Choroid plexus epithelial cell (primary cell): ENCODE measurements at places on chromosomes 11 and 22.

DNA sequence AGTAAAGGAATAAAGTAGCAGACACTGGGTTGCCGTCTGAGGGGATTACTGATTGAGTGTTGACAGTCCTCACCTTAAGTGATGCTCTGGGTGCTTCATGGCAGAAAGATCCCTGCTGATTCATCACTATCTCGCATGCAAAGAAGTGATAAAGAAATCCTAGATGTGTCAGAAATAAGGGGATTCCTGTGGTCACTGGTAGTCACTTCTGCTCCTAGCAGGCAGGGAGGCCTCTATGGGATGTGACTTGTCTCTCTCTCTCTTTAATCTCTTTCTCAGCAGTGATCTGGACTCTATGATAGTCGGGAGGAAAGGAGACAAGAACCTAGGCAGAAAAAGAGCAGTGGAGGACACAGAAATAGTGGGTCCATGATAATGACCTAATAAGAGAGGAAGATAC, 30.9 kb upstream of the OR56A1 start:
- no peak for DNase-seq

DNA sequence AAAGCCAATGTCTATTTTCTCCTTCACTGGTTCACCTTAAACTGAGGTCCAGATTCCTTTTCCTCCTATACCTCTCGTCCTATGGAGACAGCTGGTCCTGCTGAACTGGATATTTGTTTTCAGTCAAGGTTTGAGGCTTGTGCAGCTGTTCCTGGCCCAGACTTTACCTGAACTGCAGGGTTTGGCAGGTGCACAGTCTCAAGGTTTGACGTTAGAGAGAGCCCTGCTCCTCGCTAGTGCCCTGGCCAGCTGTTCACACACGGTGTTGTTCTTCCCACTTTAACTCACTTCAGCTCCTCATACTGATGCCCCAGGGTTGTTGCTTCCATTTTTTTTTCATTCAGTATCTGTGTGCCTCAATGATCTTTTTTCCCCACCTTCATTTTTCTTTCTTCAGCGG, 74.0 kb upstream of the TTC12 start:
- no peak for DNase-seq

DNA sequence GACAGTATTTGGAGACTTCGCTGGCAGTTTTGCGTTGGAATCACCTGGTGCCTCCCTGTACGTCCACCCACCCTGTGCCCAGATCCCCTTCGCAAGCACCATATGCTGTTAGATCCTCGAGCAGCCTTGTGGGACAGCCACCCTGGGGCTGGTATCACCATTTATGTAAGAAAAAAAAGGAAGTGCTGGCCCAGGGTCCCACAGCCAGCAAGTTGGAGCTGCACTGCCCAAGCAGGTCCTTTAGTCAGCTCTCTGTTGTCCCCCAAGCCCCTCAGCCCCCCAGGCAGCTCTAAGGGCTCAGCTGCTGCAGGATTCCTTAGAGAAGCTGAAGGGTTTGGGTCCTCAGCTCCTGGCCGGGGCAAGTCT, 80.3 kb downstream of the FBLN1 start:
- DNase-seq: no peak

GRCh38 chr22:30701872-30702271, 7.2 kb downstream of the OSBP2 start:
- DNase-seq: peak; percentile 16

DNA sequence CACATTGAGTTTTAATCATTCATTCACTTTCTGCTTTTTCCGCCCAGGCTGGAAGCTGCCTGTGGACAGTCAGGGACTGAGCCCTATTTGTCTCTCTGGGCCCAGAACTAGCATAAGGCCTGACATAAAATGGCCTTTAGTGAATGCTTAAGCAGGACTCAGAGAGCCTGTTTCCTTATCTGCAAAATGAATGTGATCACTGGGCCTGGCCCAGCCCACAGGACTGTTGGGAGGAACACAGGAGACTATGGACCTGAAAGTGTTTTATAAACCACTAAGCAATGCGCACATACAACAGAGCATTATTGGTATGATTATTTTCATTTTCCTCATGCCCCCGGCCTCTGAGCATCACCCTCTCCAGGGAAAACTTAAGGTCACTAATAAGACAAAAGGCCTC, 3.9 kb upstream of the MYH9 start:
- no peak for DNase-seq

GRCh38 chr11:17386331-17387084, 2.0 kb downstream of the KCNJ11 start:
- peak; percentile 73 for DNase-seq

DNA sequence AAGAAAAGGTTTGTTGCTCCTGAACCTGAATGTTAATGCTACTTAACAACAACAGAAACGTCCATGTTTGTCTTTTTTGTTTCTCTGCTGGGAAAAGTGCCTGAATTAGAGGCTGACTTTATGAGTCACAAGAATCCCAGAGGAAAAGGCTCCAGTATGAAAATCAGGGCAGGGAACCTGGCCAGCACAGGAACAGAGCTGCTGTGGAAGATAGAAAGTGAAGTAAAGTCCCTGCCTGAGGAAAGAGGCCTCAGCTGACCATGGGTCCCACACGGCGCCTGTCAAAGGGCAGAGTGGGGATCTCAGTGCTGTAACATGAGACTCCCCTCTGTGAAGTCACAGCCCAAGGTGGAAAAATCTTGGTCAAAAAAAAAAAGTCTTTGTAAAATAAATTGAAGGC, 632.3 kb upstream of the CCDC90B start:
- no peak for DNase-seq

- peak; percentile 52 for DNase-seq
Observed at GRCh38 chr11:57787920-57788702, 26.5 kb downstream of the CTNND1 start.

GRCh38 chr11:19560156-19560555, 152.5 kb upstream of the NAV2 start:
- DNase-seq: no peak

- no peak for DNase-seq
Observed at GRCh38 chr11:45673441-45673840, 8.0 kb upstream of the CHST1 start.

GRCh38 chr11:21794306-21794705, 398.6 kb upstream of the ANO5 start:
- DNase-seq: no peak

- DNase-seq: no peak
Observed at GRCh38 chr11:95156133-95156721, 66.6 kb downstream of the ENDOD1 start.

DNA sequence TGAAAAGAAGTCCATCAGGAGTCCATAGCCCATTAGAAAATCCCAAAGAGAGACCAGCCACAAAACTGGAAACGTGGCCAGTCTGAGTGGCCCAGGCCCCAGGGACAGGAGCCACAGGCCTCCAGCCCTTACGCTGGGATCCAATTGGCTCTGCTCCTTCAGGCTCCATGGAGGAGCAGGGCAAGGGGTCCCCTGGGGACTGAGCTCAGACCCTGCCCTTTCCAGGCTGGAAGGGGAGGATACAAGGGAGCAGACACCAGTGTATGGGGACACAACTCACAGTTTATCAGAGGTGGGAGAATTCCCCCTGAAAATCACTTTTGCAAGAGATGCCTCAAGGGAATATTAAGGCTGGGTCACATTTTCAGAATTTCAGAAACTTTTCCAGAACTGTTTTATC, 227.5 kb downstream of the NTM start:
- DNase-seq: no peak

DNA sequence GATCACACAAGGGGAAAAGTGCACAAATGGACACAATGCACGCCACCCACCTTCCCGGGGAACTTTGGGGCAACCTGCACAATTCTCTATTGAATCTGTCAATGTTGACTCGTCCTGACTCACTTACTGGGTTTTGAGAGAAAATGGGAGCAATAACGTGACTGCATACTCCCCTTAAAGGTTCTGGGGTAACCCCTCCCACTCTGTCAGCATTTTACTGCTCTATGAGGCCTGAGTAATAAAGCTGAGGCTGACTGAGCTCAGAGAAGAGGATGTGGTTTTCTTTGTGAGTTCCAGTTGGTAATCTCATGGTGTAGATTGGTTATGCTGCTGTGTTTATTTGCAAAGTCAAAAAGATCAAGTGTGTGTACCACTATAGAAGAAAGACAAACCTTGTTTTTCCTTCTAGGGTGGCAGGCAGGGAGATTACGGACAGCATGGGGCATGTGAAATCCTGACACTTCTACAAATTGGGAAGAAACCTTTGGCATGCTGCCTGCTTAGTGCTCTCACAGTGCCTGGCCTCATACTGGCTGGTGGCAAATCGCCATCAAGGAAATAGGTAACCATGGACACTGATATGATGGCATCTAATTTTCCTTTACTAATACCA, 16.1 kb upstream of the APOA1 start:
- peak; percentile 92 for DNase-seq

- no peak for DNase-seq
Observed at GRCh38 chr11:8603696-8604077, 9.7 kb upstream of the STK33 start.

- DNase-seq: peak; percentile 97
Observed at GRCh38 chr22:39316440-39317083, 2.9 kb downstream of the RPL3 start.

GRCh38 chr11:9228091-9228490, 37.1 kb downstream of the DENND5A start:
- DNase-seq: no peak

DNA sequence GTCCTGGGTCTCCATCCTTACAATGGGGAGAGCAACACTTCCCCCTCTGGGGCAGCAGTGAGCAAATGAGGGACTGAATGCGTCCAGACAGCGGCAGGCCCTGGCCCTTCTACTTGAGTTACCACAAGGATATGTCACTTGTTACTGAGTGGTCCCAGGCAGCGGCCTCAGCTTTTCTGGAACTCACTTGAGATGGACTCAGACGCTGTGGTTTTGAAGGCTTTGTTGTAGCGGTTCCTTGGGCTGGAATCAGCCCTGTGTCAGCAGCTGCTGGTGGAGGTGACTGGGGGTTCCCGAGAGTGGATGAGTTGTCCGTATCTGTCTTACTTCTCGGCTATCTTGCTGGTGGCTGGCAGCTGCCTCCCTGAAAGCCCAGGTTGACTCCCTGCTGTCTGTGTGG, 77.0 kb downstream of the MICAL2 start:
- DNase-seq: no peak

DNA sequence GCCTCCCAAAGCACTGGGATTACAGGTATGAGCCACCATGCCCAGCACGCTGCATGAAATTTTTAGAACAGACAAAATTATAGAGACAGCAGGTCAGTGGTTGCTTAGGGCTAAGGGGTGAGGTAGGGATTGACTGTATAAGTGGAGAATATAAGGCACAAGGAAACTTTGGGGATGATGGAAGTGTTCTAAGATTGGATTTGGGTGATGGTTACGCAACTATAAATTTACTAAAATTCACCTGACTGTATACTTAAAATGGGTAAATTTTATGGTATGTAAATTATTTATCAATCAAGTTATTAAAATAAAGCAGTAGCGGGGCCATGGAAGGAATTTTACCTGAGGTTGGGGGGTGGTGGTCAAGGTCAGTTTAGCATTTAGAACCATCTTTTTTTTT, 16.4 kb upstream of the POLD3 start:
- DNase-seq: no peak

DNA sequence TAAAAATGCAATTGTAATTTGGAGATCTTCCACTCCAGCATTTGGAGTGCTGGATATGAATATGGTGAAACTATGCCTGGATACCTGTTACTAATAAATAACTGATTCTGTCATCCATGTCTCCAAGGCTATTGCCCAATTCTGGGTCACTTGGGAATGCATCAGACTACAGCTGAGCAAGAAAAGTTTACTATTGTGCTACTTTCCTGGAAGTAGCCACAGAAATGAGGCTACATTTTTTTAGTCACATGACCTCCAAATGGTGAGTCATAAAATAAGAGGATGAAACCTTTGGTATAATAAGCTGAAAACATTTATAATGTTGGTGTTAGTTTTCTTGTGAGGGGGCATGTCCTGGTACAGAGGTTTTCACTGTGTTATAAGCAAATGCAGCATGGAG, 44.4 kb downstream of the DCDC1 start:
- peak; percentile 81 for DNase-seq

- DNase-seq: no peak
Observed at GRCh38 chr11:22430141-22430541, 92.0 kb downstream of the SLC17A6 start.

GRCh38 chr22:32016081-32016480, 27.0 kb upstream of the SLC5A1 start:
- DNase-seq: no peak
